ENCODE measurements at places on chromosomes 6 and 20. TPM values are rescaled to one million over a fixed set of nuclear protein-coding genes. Genes with fewer than 3 reads are reported as not detected.

PAX1 gene
- total RNA-seq = 0.58 TPM

PSORS1C1 gene
- 1.3 TPM for total RNA-seq

XKR7 gene
- total RNA-seq = 0.04 TPM

SULF2 gene
- total RNA-seq = 35.6 TPM

PIM1 gene
- total RNA-seq = 8.7 TPM

All from muscle of leg (tissue), 16 donors.